ENCODE measurements at places on chromosomes 12 and 14. TPM values are rescaled to one million over a fixed set of nuclear protein-coding genes. Genes with fewer than 3 reads are reported as not detected.
A peak's percentile ranks its signal among the peaks of the same experiment; 100 is the strongest.

DNA sequence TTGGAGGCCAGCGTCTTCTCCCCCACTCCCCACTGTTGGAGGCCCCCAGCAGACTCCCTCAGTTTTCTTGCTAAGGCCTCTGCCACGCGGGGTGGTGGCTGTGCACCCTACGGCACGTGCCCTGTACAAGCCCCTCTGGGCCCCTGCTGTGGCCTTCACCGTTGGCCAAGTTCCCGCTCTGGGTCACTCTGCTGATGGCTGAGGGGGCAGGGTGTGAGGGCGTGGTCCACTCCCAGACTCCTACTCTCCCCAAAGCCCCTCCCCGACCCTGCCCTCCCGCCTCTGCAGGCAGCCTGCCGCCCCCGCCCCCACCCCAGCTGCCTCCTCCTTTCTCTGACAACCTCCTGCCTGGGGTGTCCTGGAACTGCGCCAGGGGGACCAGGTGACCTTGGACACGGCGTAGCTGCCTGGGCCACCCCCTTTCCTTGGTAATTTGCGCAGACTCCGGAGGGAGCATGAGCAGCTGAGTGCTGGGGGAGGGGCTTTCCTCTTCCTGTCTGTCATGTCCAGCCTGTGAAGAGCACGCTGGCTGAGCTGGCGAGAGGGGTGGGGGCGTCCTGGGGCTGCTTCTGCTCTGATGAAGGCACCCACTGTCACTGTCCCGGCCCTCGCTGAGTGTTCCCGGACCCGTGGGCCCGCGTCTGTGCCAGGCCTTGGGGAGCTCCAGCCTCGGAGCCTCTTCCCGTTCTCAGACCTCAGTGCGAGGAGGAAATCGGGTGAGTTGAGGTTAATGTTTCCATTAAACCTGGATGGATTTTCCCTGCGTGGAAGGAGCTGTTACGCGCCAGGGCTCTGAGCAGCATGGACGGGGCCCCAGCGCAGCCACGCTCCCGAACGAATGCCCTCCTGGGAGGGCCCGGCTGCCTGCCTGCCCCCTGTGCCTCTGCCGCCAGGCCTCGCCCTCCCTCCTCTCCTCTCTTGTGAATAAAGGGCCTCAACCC lies 85.0 kb downstream of the KIF26A start:
- peak; percentile 41 for DNase-seq

DNA sequence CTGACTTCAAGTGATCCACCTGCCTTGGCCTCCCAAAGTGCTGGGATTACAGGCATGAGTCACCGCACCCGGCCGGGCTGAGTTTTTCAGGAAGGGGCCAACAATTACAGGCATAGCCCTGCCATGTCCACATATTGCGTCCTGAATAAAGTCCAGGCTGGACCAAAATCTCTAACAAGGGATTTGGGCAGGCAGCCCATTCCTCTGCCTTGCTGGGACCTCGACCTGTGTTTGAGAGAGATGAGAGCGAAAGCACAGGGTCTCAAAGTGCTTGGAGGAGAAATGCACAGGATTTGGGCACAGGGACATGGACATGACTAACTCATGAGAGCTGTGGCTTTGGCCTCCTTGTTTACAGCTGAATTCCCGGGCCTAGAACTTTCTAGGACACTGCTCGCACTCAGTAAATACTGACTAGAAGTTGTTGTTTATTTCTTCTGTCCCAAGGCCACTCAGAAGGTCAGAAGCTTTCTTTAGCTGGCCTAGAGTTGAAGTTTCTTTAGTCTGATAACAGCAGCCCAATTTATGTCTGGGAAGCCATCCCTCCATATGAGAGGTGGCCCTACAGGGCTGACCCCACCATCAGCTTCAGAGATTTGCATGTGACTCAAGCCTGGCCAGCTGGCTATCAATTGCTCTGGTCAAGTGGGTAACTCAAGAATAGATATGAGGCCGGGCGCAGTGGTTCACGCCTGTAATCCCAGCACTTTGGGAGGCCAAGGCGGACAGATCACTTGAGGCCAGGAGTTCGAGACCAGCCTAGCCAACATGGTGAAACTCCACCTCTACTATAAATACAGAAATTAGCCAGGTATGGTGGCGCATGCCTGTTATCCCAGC lies 11.7 kb downstream of the CAMKK2 start:
- no peak for DNase-seq

DNA sequence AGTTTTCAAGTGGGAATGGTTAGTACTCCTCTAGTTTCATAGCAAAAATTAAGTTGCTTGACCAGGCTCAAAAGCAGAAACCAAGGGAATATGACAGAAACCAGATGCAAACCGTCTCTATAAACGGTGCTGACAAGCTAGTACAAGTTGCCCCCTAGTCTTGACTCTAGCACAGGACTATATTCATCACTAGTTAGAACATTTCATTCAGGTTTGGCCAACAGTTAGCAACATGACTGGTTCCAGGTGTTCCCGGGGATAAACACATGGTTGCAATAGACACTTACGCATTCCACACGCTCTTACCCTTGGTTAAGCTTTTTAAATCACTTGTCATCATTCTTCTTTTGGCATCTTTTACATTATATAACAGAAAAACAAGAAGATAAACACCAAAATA lies 103.6 kb downstream of the SCFD1 start:
- no peak for DNase-seq

The SRRM4 gene
- total RNA-seq: 0.63 TPM

The TEAD4 gene
- 137 TPM for total RNA-seq

- no peak for DNase-seq
Measured at GRCh38 chr12:97924122-97924521, 461.5 kb downstream of the RMST start.

The ZFYVE21 gene
- 116 TPM for total RNA-seq
